ENCODE measurements at places on chromosomes 5 and 9.

GRCh38 chr9:113307396-113307975 is 4.3 kb upstream of the RNF183 start:
- no peaks in the 10 kb centered on the region for H3K4me1 ChIP-seq
- no peak for DNase-seq
- no peaks in the 10 kb centered on the region for H3K36me3 ChIP-seq
- H3K27me3 ChIP-seq, result peaks cover 5% of the 10 kb centered on the region
- no peak overlapping the region for H3K4me3 ChIP-seq
- H3K27ac ChIP-seq, result no peak overlapping the region

- peaks cover 5% of the 10 kb centered on the region for H3K36me3 ChIP-seq
- H3K4me3 ChIP-seq, result peak overlapping the region; percentile 87
- peaks cover 26% of the 10 kb centered on the region for H3K4me1 ChIP-seq
- no peaks in the 10 kb centered on the region for H3K27me3 ChIP-seq
Measured at GRCh38 chr9:136886610-136887597, 588 bp downstream of the TRAF2 start.

DNA sequence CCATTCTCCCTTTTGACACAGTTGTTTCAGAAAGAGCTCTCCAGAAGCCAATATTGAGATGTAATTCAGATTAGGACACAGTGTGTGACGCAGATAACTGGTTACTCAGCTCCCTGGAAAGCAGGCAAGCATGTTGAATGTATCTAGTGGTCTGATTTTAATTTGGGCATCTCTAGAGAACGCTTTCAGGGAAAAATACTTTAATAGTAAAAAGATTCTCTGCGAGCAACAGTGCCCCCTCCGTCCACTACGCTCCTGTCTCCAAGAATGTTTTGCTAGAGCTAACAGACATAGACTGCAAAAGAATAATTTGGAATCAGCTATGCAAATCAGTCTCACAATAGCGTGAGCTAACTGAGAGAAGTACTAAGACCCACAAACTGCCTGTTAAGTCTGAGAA is 23.3 kb downstream of the CFAP90 start:
- no peaks in the 10 kb centered on the region for H3K4me1 ChIP-seq
- H3K4me3 ChIP-seq, result no peak overlapping the region

DNA sequence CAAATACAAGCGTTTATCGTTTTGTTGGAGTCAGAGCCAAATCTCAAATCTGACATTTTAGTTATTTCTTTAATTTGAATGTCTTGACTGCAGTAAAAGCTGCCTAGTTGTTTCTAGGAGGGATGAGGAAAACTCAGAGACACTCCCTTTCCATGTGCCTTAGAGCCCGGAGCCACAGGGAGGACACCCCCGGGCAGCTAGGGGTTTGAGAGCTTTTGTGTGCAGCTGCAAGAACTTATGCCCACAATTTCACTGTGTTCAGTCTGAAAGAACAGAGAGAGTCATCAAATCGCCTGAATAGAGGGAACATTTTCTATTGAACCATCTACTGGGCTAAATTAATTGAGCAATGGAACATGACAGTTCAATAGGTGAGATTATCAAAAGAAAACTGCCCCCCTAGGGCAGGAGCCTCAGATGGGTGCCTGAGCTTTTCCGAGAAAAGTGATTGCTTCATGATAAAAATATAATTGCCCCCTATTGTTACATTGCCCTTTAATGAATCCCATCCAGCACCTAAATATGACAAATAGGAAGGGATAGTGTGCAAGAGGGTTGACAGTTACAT is 709.3 kb upstream of the RGMB start:
- H3K4me3 ChIP-seq, result no peak overlapping the region
- no peaks in the 10 kb centered on the region for H3K4me1 ChIP-seq
- no peaks in the 10 kb centered on the region for H3K27me3 ChIP-seq
- DNase-seq, result no peak
- no peak overlapping the region for H3K27ac ChIP-seq

- H3K4me3 ChIP-seq, result no peak overlapping the region
- no peaks in the 10 kb centered on the region for H3K27me3 ChIP-seq
- H3K36me3 ChIP-seq, result no peaks in the 10 kb centered on the region
- DNase-seq, result no peak
Measured at GRCh38 chr5:148259288-148259687, 9.3 kb upstream of the SPINK13 start.

DNA sequence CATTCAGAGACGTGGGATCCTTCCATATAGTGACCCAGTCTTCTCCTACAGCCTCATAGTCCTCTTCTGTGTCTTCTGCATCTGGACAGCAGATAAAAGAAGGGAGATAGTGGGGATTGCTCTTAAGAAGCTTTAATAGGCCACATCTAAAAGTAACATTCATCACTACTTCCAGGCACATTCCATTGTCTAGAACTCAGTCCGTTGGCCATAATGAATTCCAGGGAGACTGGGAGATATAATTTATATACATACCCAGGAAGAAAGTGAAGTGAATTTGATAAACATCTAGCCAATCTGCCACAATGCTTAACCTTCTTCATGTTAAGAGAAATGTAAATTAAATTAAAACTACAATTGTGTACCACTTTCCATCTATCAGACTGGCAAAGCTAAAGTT is 22.5 kb upstream of the GLIPR2 start:
- no peaks in the 10 kb centered on the region for H3K4me1 ChIP-seq
- no peaks in the 10 kb centered on the region for H3K36me3 ChIP-seq
- no peak overlapping the region for H3K27ac ChIP-seq

GRCh38 chr9:34349324-34349723 is 20.0 kb downstream of the NUDT2 start:
- H3K27me3 ChIP-seq, result no peaks in the 10 kb centered on the region
- no peak for DNase-seq
- no peak overlapping the region for H3K27ac ChIP-seq

DNA sequence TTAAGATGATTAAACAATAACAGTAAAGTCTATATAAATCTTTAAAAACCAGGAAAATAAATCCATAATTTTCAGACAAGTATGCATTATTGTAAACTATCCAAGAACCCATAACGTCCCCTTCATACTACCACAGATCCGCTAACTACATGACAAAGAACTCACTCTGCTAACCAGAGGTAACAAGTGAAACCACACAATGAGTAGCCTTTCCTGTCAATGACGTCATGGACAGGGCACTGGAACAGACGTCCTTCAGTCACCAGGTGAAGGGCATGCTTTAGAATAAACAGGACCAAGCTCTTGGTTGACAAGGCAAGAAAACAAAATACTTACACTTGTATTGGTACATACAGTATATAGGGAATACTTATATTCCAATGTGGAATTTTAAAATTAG is 45.2 kb downstream of the RNF130 start:
- no peak overlapping the region for H3K4me3 ChIP-seq
- no peaks in the 10 kb centered on the region for H3K4me1 ChIP-seq
- no peaks in the 10 kb centered on the region for H3K27me3 ChIP-seq
- no peak overlapping the region for H3K27ac ChIP-seq
- no peak for DNase-seq

DNA sequence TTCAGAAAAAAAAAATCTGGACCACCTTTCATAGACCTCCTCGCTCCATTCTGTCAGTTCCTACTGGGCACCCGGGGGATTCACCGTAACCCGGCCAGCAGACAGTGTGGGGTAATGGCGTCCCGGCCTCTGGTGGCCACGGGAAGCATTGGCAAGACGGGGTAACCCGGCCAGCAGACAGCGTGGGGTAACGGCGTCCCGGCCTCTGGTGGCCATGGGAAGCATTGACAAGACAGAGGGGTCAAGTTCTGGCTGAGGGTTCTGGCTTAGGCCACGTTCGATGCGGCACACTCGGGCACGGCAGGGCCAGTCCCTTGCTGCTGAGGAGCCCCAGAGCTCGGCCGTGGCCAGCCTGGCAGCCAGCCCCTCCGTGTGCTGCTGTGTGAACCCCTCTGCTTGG is 116.2 kb upstream of the RAPGEF1 start:
- no peak overlapping the region for H3K4me3 ChIP-seq
- H3K27ac ChIP-seq, result no peak overlapping the region
- no peaks in the 10 kb centered on the region for H3K36me3 ChIP-seq
- no peaks in the 10 kb centered on the region for H3K4me1 ChIP-seq
- no peak for DNase-seq

GRCh38 chr5:29197631-29198454 is 1995.6 kb upstream of the CDH6 start:
- H3K4me1 ChIP-seq, result no peaks in the 10 kb centered on the region
- no peak overlapping the region for H3K27ac ChIP-seq
- no peak for DNase-seq

GRCh38 chr9:14520341-14520740 is 172.9 kb downstream of the ZDHHC21 start:
- no peaks in the 10 kb centered on the region for H3K4me1 ChIP-seq
- H3K27me3 ChIP-seq, result no peaks in the 10 kb centered on the region
- no peaks in the 10 kb centered on the region for H3K36me3 ChIP-seq
- no peak overlapping the region for H3K27ac ChIP-seq
- no peak for DNase-seq
- no peak overlapping the region for H3K4me3 ChIP-seq

GRCh38 chr5:158679221-158679641 is 420.5 kb downstream of the EBF1 start:
- no peak overlapping the region for H3K4me3 ChIP-seq
- H3K27me3 ChIP-seq, result no peaks in the 10 kb centered on the region
- H3K27ac ChIP-seq, result no peak overlapping the region
- H3K36me3 ChIP-seq, result no peaks in the 10 kb centered on the region

GRCh38 chr9:7613931-7614330 is 185.6 kb downstream of the DMAC1 start:
- H3K27me3 ChIP-seq, result no peaks in the 10 kb centered on the region
- no peaks in the 10 kb centered on the region for H3K36me3 ChIP-seq
- no peak for DNase-seq
- no peaks in the 10 kb centered on the region for H3K4me1 ChIP-seq

GRCh38 chr5:6820851-6821479 is 107.7 kb downstream of the TENT4A start:
- no peak overlapping the region for H3K27ac ChIP-seq
- H3K27me3 ChIP-seq, result peaks cover 6% of the 10 kb centered on the region
- DNase-seq, result no peak
- no peak overlapping the region for H3K4me3 ChIP-seq

- H3K4me1 ChIP-seq, result peaks cover 16% of the 10 kb centered on the region
- DNase-seq, result no peak
- H3K27me3 ChIP-seq, result no peaks in the 10 kb centered on the region
- peaks cover 9% of the 10 kb centered on the region for H3K36me3 ChIP-seq
Measured at GRCh38 chr9:98104445-98104881, 14.6 kb downstream of the TRIM14 start.

- H3K36me3 ChIP-seq, result peaks cover 5% of the 10 kb centered on the region
- H3K4me1 ChIP-seq, result peaks cover 11% of the 10 kb centered on the region
- DNase-seq, result no peak
- H3K27me3 ChIP-seq, result no peaks in the 10 kb centered on the region
Measured at GRCh38 chr5:113578091-113578490, 64.6 kb downstream of the YTHDC2 start.

DNA sequence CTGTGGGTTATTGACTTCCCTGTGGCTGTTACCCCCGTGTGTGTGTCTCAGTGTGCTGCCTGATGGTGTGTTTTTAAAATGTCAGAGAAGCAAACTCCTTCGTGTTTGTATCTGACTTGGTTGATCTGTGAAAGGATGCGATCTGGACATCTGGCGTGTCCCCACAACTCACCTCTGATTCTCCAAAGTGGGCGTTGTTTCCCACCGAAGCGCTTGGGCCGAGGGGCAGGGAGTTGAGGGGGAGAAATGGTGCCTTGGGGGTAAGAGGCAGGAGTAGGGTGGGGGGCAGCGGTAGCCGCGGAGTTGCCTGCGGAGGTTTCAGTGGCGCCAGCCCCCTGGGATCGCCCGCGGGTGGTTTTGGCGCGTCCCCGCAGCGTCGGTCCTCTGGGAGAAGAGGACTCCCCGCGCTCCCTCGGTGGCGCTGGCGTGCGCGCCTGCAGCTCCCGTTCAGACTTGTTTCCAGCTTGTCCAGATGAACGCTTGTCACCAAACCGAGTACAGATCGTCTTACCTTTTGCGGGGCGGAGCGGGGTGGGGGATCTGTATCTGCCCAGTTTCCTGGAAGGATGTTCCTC is 1.1 kb downstream of the MAST4 start:
- peaks cover 22% of the 10 kb centered on the region for H3K4me1 ChIP-seq
- no peaks in the 10 kb centered on the region for H3K36me3 ChIP-seq

- DNase-seq, result no peak
- H3K4me3 ChIP-seq, result no peak overlapping the region
- no peaks in the 10 kb centered on the region for H3K4me1 ChIP-seq
- no peak overlapping the region for H3K27ac ChIP-seq
- no peaks in the 10 kb centered on the region for H3K36me3 ChIP-seq
Measured at GRCh38 chr9:2469681-2470221, 151.8 kb upstream of the VLDLR start.

DNA sequence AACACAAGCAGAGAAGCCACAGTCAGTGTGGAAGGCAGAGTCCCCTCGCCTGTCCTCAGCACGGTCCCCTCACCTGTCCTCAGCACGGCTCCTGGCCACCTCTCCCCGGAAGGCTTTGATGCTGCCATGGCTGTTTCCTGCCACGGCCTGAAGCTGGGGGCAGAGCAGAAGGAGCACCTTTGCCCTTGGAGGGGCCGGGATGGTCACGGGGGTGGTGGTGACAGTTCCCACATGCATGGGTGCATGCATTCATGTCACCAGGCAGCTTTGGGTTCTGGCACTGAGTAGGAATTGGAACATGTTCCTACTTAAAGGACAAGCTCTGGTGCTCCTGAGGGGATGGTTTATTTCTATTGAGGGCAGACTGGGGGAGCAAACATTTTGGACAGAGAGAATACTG is 57.8 kb upstream of the PHYKPL start:
- H3K4me1 ChIP-seq, result peaks cover 30% of the 10 kb centered on the region
- DNase-seq, result no peak
- no peaks in the 10 kb centered on the region for H3K36me3 ChIP-seq
- H3K27me3 ChIP-seq, result peaks cover 58% of the 10 kb centered on the region
- no peak overlapping the region for H3K4me3 ChIP-seq

DNA sequence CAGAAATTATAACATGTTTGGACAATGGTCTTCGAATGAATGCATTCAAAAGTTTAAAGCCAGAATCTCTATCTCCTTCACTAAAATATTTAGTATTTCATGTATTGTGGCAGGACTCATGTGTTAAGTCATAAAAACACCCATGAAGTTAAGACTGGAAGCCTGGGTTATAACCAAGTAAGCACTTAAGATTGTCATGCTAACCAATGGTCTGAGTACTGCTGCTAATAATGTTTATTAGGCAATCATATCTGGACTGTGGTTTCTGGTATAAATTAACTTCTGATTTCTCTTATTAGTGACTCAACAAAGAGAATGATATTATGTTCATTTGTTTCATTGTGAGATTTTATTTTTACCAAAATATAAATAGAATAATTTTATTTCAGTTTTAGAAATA is 297.9 kb upstream of the EDIL3 start:
- H3K36me3 ChIP-seq, result no peaks in the 10 kb centered on the region
- H3K27ac ChIP-seq, result no peak overlapping the region
- no peaks in the 10 kb centered on the region for H3K4me1 ChIP-seq
- no peak for DNase-seq
- H3K27me3 ChIP-seq, result no peaks in the 10 kb centered on the region

DNA sequence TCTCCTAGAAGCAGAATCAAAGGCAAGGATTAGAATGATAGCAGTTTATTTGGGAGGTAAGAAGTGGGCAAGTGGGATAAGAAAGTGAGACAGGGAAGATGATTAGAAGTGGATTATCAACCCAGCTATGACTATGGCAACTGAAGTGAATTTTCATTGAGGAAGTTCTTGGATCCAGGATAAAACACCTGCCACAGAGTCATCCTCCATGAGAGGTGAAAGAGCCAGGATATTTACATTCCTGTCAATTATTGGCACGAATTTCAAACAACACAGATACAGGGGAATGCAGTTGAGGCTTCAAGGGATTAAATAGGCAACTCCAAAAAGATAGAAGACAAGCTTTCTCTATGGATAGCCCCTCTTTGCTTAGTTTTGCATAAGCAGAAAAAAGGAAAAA is 31.8 kb upstream of the ZNF366 start:
- no peak overlapping the region for H3K4me3 ChIP-seq
- no peak overlapping the region for H3K27ac ChIP-seq
- no peak for DNase-seq
- H3K4me1 ChIP-seq, result no peaks in the 10 kb centered on the region
- no peaks in the 10 kb centered on the region for H3K36me3 ChIP-seq

Measured in keratinocyte (primary cell).